GM23248 (cell line): ENCODE measurements at places on chromosomes 6 and 20. TPM values are rescaled to one million over a fixed set of nuclear protein-coding genes. Genes with fewer than 3 reads are reported as not detected.
A peak's percentile ranks its signal among the peaks of the same experiment; 100 is the strongest.

DNA sequence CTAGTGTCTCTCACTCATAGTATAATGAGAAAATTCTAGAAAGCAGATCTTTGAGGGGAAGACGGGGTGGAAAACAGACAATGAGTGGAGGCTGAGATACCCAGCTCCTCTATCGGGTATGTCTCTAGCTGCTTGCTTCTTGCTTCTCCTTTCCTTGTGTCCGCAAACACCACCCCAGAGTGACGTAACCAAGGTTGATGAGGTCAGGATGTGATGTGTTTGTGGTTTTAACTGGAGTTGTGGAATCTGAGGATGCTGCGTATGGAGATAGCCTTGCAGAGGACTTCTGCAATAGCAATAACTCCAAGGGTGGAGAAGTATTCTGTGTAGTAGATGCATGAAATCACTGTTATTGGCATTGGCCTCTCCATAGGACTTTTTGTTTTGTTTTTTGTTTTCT, 132.7 kb upstream of the IFNGR1 start:
- DNase-seq: no peak

GRCh38 chr6:106199331-106199730, 113.2 kb downstream of the PRDM1 start:
- no peak for DNase-seq

- DNase-seq: no peak
These were observed 129.5 kb downstream of the ASCC3 start for GRCh38 chr6:100751590-100751989.

GRCh38 chr6:53628354-53629119, 37.0 kb downstream of the KLHL31 start:
- peak; percentile 66 for DNase-seq

DNA sequence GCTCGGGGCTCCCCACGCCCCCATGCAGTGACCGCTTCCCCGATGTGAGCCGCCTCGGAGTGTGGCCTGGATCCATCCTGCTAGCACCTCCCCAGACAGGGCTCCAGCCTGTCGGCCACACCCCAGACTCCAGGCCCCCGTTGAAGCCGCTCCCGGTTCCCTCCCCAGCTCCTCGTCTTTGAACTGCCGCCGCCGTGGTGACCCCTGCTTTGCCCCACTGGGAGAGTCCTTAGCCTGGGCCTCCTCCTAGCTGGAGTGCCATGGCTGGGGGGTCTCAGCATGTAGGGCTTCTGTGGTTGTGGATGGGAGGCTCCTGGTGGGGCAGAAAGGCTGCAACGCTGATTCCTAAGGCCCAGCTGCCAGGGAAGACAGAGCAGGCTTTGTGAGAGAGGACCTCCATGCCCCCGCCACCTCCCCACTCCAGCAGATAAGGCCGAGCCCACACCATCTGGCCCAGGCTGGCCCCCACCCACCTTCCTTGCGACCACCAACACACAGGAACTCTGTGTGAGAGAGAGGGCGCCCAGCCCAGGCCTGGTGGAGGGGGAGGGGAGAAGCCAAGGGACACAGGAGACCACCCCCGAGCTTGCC, 11.4 kb downstream of the FOXS1 start:
- DNase-seq: no peak

DNA sequence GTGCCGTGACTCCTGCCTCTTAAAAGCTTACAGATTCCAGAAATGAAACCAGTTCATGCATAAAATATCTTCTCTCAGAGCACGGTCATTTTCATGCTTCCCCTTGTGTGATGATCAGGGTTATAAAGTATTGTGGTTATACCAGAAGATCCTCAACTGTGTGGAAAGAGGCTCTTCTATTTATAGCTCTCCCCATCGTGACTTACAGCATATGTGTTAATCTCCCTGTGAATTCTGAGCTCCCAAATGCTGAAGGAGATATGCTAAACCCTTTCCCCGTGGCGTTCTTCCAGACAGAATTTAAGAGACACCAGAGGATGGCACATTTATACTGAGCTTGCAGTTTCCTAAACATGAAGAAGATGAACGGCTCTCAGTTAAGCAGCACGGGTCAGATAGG, 158.8 kb downstream of the CDH26 start:
- peak; percentile 66 for DNase-seq

DNA sequence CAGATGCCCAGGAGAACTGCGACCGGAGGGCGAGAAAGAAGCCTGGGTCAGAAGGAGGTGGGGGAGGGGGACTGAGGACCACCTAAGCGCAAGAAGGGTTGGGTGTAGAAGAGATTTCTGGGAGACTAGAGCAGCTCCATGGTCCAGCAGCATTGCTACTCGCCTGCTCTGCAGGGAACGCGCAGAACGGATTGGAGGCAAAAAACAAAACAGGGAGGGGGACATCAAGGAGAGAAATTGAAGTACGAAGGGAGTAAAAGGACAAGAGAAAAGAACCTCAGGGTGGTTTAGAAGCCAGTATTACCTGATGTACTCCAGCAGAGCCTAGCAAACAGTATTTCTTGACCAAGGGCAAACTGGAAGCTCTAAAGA, 537 bp upstream of the GABBR1 start:
- DNase-seq: no peak

DNA sequence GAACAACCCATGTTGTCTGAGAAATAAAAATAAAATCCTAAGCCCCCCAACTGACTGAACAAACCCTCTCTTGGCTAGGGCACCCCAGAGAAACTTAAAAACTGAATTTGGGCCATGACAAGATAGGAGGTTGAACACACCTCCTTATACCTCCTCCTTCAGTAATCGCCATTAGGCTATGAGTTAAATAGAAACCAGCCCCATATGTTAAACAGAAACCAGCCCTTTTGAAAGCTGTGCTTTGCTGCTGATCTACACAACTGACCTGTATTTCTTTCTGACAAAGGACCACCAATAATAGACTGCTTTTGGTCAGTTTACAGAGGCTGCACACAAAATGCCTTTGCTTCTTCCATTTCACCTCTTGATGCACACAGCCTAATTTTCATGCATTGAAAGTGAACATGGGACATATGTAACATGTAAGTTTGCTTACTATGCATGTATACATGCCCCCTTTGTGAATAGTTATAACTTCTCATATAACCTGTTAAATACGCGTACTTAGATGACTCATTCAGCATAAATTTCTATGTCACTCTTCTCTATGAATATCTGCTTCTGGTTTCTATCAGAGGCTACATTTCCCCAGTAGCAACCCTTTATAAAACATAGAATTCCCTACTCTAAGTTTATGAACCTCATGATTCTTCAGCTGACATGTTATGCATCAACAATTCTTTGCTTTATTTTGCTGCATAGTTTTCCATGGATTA, 462.9 kb downstream of the COL12A1 start:
- no peak for DNase-seq

GRCh38 chr6:100891079-100891478, 9.9 kb upstream of the ASCC3 start:
- DNase-seq: no peak

DNA sequence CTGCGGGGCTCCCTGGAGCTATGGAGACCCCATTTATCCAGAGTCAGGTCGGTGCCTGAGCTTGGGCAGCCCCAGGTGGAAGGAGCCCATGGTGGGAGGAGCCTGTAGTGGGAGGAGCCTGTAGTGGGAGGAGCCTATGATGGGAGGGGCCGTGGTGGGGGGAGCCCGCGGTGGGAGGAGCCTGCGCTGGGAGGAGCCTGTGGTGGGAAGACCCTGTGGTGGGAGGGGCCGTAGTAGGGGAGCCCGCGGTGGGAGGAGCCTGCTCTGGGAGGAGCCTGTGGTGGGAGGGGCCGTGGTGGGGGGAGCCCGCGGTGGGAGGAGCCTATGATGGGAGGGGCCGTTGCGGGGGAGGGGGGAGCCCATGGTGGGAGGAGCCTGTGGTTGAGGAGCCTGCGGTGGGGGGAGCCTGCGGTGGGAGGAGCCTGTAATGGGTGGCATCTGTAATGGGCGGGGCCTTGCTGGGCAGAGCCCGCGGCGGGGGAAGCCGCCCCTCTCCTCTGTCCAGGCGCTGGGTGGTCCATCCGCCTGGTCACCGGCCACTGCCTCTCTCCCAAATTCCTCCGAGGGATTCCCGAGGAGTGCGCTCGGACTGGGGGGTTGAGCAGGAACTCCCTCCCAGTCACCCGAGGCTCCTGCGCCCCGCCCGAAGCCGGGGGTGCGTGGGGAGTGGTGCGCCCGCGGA, 567 bp upstream of the FNDC11 start:
- DNase-seq: peak; percentile 88

- no peak for DNase-seq
These were observed 101.9 kb downstream of the EPB41L2 start for GRCh38 chr6:130961148-130961547.

DNA sequence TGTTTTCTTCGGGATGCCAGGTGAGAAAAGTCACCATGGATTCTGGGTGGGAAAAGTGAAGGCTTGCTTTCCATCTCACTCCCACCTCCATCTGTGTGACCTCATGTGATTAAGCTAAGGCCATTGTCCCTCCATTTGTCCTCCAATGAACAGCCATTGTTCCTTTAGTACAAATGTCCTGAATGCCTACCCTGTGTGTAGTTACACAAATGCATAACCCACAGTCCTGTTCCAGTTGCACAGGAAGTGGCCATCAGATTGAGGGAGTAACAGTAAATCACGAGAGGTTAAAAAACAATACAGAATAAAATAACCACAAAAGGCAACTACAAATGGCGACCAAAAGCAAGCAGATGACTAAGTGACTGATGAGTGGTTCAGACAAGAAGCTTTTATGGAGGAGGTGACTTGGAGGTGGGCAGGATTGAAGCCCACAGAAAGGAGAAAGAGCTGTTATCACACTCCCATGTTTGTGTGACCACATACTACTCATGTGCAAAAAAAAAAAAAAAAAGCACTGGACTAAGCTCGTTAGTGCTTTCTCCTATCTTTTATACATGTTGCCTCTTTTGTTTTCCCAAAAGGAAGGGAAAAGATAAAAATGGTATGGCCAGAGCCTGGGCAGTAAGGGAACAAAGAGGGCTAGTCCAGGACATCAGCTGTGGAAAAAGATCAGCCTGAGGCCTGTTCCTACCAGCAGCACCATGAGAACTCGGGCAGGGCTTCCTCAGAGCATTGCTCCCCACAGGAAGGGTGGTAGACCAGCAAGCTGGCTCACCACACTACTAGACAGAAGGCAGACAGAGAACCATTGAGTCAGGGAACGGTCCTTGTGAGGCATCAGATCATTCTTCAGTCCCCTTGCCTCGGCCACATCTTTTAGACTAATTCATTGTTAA, 111.0 kb downstream of the TFAP2A start:
- DNase-seq: no peak

DNA sequence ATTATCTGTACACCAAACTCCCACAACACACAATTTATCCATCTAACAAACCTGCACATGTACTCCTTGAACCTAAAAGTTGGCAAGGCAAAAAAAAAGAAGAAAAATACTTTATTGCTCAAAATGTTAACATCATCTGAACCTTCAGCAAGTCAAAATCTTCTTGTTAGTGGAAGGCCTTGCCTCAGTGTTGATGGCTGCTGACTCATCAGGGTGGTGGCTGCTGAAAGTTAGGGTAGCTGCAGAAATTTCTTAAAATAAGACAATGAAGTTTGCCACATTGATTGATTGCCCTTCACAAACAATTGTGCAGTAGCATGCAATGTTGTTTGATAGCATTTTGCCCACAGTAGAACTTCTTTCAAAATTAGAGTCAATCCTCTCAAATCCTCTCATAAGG, 2.7 kb upstream of the WFDC11 start:
- DNase-seq: no peak

DNA sequence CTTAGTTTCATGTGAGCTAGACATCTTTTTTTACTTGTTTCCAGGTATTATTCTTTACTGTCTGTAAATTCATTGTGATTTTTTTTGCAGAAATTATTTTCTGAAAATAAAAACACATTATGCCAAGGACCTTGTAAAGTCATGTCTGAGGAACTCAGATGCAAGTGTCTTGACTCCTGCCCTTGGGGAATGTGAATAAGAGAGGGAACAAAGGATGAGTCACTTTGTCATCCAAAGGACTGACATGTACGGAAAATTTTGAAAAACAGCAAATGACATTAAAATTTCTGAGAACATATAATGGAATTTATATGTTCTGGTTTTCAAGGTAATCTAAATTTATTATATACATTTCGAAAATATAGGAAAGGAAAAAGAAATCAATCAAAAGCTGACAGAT, 660.4 kb downstream of the CD109 start:
- peak; percentile 77 for DNase-seq

GRCh38 chr20:516799-517198, 26.8 kb downstream of the CSNK2A1 start:
- no peak for DNase-seq

DNA sequence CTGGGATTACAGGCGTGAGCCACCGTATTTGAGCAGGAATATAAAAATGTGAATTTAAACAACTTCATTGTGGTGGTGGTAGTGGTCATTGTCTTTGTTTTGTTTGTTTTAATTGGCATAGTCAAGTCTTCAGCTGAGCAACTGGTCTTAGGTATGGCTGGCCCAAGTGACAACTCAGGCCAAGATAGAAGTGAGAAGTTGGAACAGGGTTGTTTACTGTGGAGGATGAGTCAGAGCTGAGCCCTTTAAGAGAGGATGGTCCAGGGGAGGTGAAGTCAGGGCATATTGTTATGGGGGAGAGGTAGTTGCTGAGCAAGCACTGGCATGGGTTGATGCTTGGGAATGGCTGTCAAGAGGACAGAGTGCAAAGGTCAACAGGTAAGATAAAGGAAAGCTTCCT, 308.2 kb downstream of the FARS2 start:
- peak; percentile 19 for DNase-seq

GRCh38 chr20:35772563-35773058, 796 bp downstream of the PHF20 start:
- DNase-seq: peak; percentile 12

DNA sequence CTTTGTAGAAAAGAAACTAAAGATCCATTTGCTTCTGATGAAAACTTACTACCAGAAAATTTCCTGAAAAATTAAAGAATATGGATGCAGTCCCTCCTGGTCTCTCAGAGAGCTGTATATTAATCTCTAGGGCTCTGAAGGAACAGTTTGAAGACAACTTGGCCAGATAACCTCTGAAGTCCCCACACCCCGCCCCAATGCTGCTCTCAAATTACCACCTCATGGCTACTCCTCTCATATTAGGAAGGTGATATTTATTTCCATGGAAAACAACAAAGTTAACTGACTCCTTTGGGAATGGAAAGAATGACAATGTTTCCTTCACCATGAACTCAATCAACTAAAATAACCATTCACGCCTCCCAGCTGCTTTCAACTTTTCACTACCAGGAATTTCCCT, 408.4 kb upstream of the FLRT3 start:
- no peak for DNase-seq

- DNase-seq: peak; percentile 84
These were observed 145.5 kb upstream of the ZNF217 start for GRCh38 chr20:53738945-53739798.

DNA sequence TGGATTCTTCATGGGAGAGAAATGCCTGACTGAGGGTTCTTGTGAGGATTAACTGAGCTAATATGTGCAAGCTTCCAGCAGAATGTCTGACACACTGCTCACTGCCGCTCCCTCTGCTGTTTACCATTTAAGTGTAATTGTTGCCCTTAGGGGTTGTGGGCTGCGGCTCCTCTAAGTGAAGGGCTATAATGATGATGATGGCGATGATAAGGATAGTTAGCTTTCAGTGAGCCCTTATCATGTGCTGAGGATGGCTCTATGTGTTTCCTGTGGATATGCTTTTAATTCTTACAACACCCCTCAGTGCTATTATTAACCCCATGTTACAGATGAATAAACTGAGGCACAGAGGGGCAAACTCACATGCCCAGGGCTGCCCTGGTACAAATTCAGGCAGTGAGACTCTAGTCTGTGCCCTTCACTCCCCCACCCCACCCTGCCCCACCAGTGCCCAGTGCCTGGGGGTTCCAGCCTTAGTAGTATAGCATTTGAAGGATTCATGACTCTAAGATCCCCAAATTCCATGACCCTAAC, 33.4 kb downstream of the TGM2 start:
- DNase-seq: no peak

SLC17A9 gene
- polyA plus RNA-seq: 17.7 and 23.2 TPM in 2 replicates

DEFB124 gene
- not detected in 2 replicates for polyA plus RNA-seq

LGSN gene
- not detected in 2 replicates for polyA plus RNA-seq

CEBPB gene
- 46.5 and 47.1 TPM in 2 replicates for polyA plus RNA-seq
